ENCODE measurements at places on chromosomes 1 and 21. TPM values are rescaled to one million over a fixed set of nuclear protein-coding genes. Genes with fewer than 3 reads are reported as not detected.
A peak's percentile ranks its signal among the peaks of the same experiment; 100 is the strongest.

PLPP3 gene
- total RNA-seq: 236 TPM

UBASH3A gene
- total RNA-seq: 6.4 TPM

THEM5 gene
- 0.98 TPM for total RNA-seq

DNA sequence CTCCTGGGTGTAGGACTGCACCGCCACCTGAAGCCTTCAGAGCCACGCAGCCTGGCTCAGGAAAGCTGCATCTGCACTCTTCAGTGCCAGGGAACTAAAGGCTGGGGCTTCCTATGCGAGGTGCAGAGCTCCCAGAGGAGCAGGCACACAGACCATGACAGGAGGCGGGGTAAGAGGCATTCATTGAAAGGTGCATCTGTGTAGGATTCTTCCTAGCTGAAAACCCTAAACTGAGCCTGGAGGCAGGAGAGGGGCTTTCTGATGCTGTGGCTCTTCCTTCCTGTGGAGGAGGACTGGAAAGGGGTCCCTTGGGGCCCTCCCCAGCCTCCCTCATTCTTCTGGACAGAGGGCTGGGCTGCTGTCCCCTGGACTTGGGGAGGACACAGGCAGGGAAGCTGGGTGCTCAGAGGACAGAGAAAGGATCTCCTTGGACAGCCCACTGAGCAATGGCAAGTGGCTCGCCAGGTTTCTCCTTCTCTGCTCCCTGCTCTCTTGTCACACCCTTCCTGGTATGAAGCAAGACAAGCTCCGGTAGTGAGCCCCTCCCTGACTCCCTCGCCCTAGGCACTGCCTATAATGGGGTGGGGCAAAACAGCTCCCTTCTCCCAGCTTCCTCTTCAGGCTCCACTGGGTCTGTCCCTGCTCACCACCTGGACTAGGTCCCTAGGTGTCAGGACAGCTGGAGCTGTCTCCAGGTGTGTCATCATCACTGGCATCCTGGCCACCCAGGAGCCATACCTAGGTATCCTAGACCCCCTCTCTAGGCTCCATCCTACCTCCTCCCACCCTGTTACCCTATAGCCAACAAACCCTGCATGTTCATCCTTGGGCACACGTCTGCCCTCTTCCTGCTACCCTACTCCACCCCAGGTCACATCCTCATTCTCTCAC, 20.0 kb downstream of the S100A6 start:
- H3K27me3 ChIP-seq: no peaks in the 10 kb centered on the region
- H3K4me3 ChIP-seq: no peak overlapping the region
- H3K36me3 ChIP-seq: no peaks in the 10 kb centered on the region
- peak overlapping the region; percentile 47 for H3K27ac ChIP-seq

- H3K4me3 ChIP-seq: no peak overlapping the region
- no peaks in the 10 kb centered on the region for H3K27me3 ChIP-seq
- peaks cover 69% of the 10 kb centered on the region for H3K4me1 ChIP-seq
- no peak for DNase-seq
Observed at GRCh38 chr1:9350013-9350908, 57.6 kb downstream of the SPSB1 start.

- no peak overlapping the region for H3K4me3 ChIP-seq
- H3K27ac ChIP-seq: no peak overlapping the region
- no peaks in the 10 kb centered on the region for H3K4me1 ChIP-seq
- DNase-seq: no peak
Observed at GRCh38 chr1:169762699-169763098, 28.8 kb upstream of the SELE start.

- DNase-seq: no peak
- H3K4me1 ChIP-seq: no peaks in the 10 kb centered on the region
- no peaks in the 10 kb centered on the region for H3K36me3 ChIP-seq
- H3K27ac ChIP-seq: no peak overlapping the region
- no peak overlapping the region for H3K4me3 ChIP-seq
Observed at GRCh38 chr1:7646981-7647901, 123.9 kb upstream of the VAMP3 start.

GRCh38 chr1:159473335-159473734, 33.8 kb downstream of the OR10J1 start:
- no peak overlapping the region for H3K4me3 ChIP-seq
- H3K4me1 ChIP-seq: no peaks in the 10 kb centered on the region
- no peaks in the 10 kb centered on the region for H3K27me3 ChIP-seq
- no peak for DNase-seq

- H3K4me1 ChIP-seq: no peaks in the 10 kb centered on the region
- no peak overlapping the region for H3K4me3 ChIP-seq
- no peaks in the 10 kb centered on the region for H3K36me3 ChIP-seq
- no peak overlapping the region for H3K27ac ChIP-seq
Observed at GRCh38 chr1:203045821-203046594, 19.7 kb downstream of the PPFIA4 start.

DNA sequence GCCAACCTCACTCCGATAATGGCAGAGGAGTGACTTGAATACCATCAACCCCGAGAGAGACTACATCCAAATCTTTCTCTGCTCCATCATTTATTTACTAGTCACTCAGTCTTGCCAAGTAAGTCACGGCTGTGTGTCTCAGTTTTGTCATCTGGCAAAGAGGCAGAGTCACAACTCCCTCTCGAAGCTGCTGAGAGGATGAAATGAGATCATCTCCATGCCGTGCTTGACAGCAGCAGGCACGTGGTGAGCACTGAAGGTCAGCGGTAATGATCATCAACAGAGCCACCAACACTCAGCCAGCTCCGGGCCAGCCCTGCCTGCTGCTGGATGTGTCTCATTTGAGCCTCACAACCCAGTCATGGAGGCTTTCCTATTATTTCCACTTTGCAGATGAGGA, 19.9 kb downstream of the ALDH4A1 start:
- H3K27me3 ChIP-seq: no peaks in the 10 kb centered on the region
- peaks cover 27% of the 10 kb centered on the region for H3K4me1 ChIP-seq
- H3K4me3 ChIP-seq: no peak overlapping the region
- no peak overlapping the region for H3K27ac ChIP-seq

DNA sequence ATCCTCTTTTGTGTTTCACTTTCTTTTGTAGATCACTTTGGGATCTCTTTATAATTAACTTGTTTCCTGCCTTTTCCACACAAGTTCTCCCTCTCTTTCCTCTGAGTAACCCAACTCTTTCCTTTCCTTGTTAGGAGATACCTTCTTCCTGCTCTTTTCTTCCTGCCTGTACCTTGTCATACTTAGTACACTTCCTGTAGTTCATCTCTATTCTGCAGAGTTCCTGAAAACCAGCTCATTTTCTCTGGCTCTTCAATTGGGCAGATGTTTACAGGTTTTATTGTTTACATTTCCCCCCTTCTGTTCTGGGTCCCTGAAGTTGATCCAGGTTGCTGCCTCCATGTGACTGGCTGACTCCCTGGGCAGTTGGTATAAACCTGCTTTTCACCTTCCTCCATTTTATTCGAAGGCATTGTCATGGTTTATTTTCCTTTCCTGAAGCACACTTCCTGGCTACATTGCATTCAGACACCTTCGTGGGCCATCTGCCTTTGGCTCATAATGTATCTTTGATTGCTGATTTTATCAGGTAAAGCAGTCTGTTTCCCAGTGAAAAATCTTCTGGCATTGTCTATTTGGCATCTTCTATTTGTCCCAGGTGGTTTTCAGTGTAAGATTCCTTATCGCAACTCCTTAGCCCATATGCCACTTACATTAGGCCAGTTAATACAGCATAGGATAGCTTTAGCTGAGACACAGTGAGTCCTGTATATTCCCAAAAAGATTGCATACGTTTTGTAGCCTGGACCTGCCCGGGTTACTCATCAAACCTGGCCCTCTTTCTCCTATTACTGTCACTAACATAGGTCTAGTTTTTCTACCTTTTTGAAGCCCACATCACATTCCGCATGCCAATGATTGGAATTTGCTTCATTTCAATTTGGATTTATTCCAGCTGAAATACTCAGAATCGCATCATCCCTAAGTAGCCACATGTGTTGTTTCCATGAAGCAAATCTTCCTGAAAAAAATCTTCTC, 15.4 kb downstream of the CTH start:
- H3K36me3 ChIP-seq: no peaks in the 10 kb centered on the region
- H3K27me3 ChIP-seq: no peaks in the 10 kb centered on the region
- no peak for DNase-seq
- H3K4me3 ChIP-seq: no peak overlapping the region
- H3K4me1 ChIP-seq: no peaks in the 10 kb centered on the region
- H3K27ac ChIP-seq: no peak overlapping the region

- H3K4me1 ChIP-seq: peaks cover 39% of the 10 kb centered on the region
- no peaks in the 10 kb centered on the region for H3K27me3 ChIP-seq
- H3K4me3 ChIP-seq: no peak overlapping the region
- peak; percentile 32 for DNase-seq
- H3K36me3 ChIP-seq: no peaks in the 10 kb centered on the region
Observed at GRCh38 chr1:175133673-175134435, 58.7 kb downstream of the KIAA0040 start.

DNA sequence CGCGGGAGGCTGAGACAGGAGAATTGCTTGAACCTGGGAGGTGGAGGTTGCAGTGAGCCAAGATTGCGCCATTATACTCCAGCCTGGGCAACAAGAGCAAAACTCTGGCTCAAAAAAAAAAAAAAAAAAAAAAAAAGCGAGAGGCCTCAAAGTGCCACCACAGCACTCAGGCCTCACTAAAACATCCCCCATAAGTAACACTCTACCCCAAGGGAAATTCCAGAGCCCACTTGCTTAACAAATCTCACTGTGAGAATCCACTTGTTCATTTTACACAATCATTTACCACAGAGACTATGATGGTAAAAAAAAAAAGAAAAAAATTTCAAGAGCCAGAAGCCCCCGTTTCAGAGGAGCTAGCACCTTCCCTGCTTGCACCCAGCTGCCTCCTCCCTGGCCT, 26.3 kb upstream of the EXOSC10 start:
- DNase-seq: no peak
- H3K4me3 ChIP-seq: no peak overlapping the region
- H3K27ac ChIP-seq: no peak overlapping the region

DNA sequence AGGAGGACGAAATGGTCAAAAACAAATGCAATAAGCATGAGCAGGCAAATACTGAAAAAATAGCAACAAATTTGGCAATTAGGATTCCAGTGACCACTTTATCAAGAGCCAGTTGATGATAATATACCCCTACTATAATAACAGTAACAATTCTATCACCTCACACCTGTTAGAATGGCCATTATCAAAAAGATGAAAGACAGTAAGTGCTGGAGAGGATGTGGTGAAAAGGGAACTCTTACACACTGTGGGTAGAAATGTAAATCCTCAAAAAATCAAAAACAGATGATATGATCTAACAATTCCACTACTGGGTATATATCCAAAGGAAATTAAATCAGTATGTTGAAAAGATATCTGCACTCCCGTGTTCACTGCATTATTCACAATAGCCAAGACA, 114.3 kb upstream of the GFI1 start:
- H3K4me3 ChIP-seq: no peak overlapping the region
- H3K4me1 ChIP-seq: no peaks in the 10 kb centered on the region
- DNase-seq: no peak
- H3K36me3 ChIP-seq: no peaks in the 10 kb centered on the region

DNA sequence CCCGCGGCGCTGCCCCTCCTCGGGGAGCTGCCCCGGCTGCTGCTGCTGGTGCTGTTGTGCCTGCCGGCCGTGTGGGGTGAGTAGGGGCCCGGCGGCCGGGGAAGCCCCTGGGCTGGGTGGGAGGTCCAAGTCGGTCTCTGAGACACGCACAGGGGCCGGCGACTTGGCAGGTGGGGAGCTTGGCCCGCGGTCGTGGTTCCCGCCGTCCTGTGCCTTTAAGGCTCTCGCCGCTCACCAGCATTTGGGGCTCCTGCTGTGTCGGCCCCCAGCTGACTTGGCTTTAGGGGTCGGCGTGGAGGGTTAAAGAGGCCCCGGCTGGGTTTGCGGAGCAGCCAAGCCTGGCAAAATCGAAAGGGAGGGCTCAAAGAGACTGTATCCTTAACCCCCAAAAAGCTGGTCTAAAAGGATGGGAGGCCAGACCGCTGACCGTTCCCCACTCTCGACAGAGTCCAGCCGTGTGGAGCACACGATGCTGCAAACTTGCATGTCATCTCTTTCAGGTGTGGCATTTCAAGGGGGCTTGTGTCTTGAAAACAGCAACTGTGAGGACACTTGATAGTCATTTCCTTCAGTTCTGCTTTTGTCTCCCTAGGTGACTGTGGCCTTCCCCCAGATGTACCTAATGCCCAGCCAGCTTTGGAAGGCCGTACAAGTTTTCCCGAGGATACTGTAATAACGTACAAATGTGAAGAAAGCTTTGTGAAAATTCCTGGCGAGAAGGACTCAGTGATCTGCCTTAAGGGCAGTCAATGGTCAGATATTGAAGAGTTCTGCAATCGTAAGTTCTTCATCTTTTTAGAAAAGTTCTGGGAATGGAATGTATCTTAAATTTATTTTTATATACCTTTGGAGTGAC, 540 bp downstream of the CD55 start:
- peaks cover 30% of the 10 kb centered on the region for H3K36me3 ChIP-seq
- peak overlapping the region; percentile 66 for H3K4me3 ChIP-seq
- no peak for DNase-seq
- no peaks in the 10 kb centered on the region for H3K27me3 ChIP-seq

GRCh38 chr1:8883491-8883890, 5.0 kb upstream of the ENO1 start:
- peaks cover 14% of the 10 kb centered on the region for H3K4me1 ChIP-seq
- H3K36me3 ChIP-seq: no peaks in the 10 kb centered on the region
- H3K4me3 ChIP-seq: no peak overlapping the region
- DNase-seq: no peak
- no peaks in the 10 kb centered on the region for H3K27me3 ChIP-seq

- no peaks in the 10 kb centered on the region for H3K27me3 ChIP-seq
- H3K27ac ChIP-seq: no peak overlapping the region
- no peaks in the 10 kb centered on the region for H3K36me3 ChIP-seq
- peaks cover 9% of the 10 kb centered on the region for H3K4me1 ChIP-seq
Observed at GRCh38 chr21:16258844-16259611, 529.2 kb downstream of the USP25 start.

Measured in vagina (tissue), 2 donors.